ENCODE measurements at places on chromosomes 5 and 9. TPM values are rescaled to one million over a fixed set of nuclear protein-coding genes. Genes with fewer than 3 reads are reported as not detected.

DNA sequence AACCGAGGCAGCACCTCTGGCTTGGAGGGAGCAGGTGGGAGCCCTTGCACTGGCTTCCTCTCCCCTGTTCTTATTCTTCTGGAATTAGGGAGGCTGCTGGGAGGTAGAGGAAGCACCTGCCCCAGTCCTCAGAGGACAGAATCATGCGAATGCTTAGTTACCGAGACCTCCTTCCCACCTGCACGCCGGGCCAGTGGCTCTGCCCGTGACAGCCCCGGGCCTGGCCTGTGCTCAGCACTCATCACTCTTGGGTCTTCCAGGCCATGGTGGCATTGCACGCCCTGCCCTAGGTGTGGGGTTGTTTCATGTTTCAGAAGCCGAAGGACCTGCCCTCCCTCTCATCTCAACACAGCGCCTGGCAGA is 45.3 kb upstream of the NKD2 start:
- DNase-seq, result no peak

- no peak for DNase-seq
These were observed 556.3 kb upstream of the KLF4 start for GRCh38 chr9:108045851-108046250.

- no peak for DNase-seq
These were observed 4.4 kb upstream of the GLIPR2 start for GRCh38 chr9:36132086-36132485.

GRCh38 chr5:89043676-89044075 is 160.7 kb upstream of the MEF2C start:
- no peak for DNase-seq

- DNase-seq, result no peak
These were observed 187.6 kb upstream of the TNC start for GRCh38 chr9:115305543-115305942.

DNA sequence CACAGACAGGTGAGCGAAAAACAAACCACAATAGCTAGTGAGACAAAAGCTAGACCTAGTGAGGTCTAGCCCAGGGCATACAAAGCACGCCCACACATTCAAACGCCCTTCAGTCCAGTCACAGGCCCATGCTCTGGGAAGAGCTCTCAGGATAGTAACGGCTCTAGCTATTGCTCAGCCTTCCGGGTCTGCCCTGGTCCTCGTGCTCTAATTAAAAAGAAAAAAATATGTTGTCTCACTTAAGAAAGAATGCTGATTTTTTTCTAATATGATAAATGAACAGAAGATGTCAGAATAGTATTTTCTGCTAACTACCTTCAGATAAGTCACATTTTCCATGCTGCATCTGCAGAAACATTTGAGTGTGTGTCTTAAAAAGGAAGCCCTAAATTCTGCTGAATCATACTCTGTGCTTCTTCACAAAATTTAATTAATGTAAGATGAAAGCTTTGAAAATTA is 94.5 kb downstream of the PLPP1 start:
- no peak for DNase-seq

The PHYHD1 gene
- polyA plus RNA-seq, result 54.4 TPM

The CSF1R gene
- 13.8 TPM for polyA plus RNA-seq
